ENCODE measurements at places on chromosomes 12 and 14.

GRCh38 chr12:49301760-49302159 lies 6.8 kb downstream of the PRPH start:
- DNase-seq, result no peak

DNA sequence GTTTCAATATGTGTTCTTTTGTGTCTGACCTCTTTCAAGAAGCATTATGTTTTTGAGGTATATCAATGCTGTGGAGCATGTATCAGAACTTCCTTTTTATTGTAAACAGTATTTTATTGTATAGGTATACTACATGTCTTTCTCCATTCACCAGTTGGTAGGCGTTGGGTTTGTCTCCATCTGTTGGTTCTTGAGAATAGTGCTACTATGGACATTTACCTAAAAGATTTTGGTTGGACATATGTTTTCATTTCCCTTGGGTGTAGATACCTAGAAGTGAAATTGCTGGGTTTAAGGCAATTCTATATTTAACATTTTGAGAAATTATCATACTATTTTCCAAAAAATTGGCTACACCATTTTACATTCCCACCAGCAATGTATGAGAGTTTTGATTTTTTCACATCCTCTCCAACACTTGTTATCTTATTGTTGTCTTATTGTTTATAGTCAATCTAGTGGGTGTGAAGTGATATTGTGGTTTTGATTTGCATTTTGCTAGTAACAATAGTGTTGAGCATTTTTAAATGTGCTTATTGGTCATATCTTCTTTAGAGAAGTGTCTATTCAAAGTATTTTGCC lies 409.2 kb downstream of the IPO8 start:
- DNase-seq, result no peak

- no peak for DNase-seq
Observed at GRCh38 chr12:123942911-123943648, 29.6 kb downstream of the CCDC92 start.

DNA sequence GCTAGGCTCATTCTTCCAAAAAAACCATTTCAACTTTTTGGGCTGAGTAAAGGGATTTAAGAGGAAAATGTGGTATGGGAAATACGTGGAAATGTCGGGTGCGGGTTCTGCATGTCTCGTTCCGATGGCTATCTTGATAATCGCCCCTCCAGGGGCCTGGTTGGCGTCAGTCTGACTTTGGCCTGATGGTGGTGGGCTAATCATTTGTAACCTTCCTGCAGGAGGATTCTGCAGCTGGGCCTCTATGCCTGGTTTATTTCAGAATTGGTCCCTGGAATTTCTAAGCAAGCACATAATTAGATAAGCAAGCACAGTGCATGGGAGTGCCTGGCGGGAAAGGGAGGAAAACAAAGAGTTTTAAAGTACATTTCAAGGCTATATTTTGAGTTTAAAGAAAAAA lies 14.8 kb upstream of the SLC4A8 start:
- no peak for DNase-seq

GRCh38 chr12:24560831-24561271 lies 388.1 kb downstream of the BCAT1 start:
- no peak for DNase-seq

DNA sequence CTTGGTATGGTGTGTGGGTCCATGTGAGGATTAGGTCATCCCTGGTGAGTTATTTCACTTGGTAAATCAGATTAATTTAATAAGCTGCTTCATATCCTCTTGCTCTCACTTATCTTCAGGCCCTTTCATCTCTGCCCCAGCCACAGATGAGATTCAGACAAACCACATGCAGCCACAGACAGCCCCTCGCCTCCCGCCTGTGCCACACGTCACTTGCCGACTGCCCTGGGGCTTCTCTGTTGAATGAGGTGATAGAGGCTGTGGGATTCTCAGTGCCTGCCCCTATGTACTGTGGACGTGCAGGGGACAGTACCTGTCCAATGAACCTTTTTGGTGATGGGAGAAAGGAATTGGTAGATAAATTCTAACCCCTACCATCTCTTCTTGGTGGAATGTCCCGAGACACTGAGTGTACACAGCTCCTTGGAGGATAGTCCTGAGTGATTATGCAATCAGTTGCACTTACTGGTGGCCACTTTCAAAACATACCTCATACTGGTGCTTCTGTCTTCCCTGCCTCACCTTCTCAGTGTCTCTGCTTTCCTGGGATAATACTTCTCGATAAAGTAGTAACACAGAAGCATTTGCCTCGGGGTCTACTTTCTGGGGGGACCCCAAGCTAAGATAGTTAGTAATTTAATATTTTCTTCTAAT lies 248.7 kb downstream of the TTC6 start:
- DNase-seq, result no peak

DNA sequence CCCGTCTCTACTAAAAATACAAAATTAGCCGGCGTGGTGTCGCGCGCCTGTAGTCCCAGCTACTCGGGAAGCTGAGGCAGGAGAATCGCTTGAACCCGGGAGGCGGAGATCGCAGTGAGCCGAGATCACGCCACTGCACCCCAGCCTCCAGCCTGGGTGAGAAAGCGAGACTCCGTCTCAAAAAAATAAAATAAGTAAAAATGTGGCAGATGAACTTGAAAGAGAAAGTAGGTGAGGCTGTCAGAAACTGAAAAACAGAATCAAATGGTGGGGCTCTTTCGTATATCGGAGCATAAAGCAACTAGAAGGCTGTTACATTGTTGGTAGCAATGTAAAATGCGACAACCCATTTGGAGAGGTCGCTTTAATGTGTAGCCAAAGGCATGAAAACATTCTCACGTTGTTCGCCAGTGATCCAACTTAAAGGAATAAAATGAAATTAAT lies 767 bp upstream of the CCNT1 start:
- DNase-seq, result no peak

DNA sequence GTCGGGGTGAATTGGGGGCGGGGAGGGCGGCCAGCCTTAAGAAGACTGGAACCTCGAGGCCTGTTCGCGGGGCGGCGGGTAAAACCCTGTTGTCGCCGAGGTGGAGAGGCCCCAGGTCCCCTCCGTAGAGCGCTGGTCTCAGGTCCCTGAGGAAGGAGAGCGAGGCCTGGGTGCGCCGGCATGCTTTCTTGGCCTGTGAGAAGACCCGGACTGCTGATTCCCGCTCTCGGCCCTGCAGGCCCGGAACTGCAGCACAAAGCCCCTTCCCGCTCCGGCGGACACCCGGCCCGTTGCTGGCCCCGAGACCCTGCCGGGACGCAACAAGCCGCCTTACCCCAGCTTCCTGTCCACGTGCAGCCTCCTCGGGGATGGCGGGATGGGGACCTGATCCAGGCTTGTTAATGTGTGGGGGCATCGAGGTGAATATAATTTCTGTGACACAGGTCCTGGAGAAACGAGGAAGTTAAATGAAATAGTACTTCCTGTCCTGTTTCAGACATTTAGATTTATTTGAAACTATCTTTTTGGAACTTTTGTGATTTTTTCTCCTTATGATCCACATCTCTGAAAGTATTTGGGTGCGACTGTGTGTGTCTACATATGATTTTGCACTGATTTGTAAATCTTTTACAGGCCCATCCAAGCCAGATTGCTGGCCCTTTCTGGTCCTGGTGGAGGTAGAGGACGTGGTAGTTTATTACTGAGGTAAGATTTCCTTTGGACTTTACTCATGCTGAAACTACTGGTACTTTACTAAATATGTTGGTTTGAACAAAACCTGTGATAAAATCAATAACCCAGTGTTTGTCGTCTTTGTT lies 600 bp downstream of the PNN start:
- no peak for DNase-seq

DNA sequence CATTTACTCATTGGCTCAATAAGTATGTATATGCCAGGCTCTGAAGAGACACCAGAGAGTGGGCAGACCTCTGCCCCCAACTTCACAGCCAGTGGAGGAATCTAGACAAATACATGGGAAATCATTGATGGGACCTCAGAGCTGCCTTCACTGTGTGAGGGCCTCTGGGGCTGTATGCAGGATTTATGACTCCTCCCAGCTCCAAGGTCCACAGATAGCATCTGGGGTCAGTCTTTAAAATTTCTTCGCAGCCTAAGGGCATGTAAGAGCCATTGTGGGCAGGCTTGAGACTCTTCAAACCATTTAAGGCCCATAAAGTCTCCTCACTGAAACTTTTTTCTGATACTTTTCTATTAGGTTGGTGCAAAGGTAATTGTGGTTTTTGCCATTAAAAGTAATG lies 125.5 kb downstream of the SPTSSA start:
- DNase-seq, result no peak

- DNase-seq, result no peak
Observed at GRCh38 chr12:5506821-5507231, 74.9 kb downstream of the NTF3 start.
